ENCODE measurements at places on chromosomes 3 and 15. TPM values are rescaled to one million over a fixed set of nuclear protein-coding genes. Genes with fewer than 3 reads are reported as not detected.

- DNase-seq: no peak
Measured at GRCh38 chr3:41143421-41144031, 55.8 kb upstream of the CTNNB1 start.

- peak; percentile 60 for DNase-seq
Measured at GRCh38 chr3:182913889-182914288, 66.4 kb downstream of the DCUN1D1 start.

- DNase-seq: no peak
Measured at GRCh38 chr3:99915906-99916432, 98.3 kb downstream of the CMSS1 start.

GRCh38 chr15:28107904-28108275, 8.8 kb upstream of the OCA2 start:
- no peak for DNase-seq

DNA sequence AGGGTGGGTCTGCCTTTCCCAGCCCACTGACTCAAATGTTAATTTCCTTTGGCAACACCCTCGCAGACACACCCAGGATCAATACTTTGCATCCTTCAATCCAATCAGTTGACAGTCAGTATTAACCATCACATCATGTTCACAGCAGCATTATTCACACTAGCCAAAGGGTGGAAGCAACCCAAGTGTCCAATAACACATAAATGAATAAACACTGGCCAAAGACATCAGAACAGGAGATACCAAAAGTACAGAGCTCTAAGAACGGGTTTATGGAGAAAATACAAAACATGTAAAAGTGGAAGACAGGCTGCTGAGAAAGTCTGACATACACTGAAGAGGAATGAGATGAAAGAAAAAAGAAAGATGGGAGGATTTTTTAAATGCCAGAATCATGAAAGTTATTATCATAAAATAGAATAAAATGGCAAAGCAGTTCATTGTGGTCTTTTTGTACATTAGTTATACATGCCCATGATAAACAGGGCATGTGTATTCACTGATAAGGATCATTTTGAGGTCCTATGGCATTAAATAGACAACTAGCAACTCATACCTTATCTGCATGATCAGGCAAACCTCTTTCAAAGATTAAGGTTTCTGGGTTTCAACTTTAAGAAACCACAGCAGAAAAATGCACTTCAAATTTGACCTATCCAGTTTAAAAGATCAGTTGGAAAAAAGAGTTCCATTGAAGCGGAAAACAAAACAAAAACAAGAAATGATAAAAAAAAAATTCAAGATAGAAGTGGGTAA, 22.9 kb downstream of the DNAAF4 start:
- no peak for DNase-seq

- no peak for DNase-seq
Measured at GRCh38 chr3:54983266-54984099, 55.6 kb upstream of the LRTM1 start.

- DNase-seq: no peak
Measured at GRCh38 chr3:10392244-10392643, 71.3 kb upstream of the SEC13 start.

- DNase-seq: no peak
Measured at GRCh38 chr15:85633859-85634258, 160.9 kb downstream of the KLHL25 start.

- DNase-seq: no peak
Measured at GRCh38 chr3:31699309-31699953, 166.7 kb downstream of the STT3B start.

DNA sequence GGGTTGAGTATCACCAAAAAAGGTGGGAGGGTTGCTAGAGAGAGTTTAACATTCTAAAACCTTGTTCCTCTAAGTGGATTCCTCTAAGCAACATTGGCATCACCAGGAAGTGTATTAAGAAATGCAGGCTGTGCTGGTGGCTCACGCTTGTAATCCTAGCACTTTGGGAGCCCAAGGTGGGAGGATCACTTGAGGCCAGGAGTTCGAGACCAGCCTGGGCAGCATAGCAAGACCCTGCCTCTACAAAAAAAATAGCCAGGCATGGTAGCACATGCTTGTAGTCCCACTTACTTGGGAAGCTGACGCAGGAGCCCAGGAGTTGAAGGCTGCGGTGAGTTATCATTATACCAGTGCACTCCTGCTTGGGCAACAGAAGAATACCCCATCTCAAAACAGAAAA, 4.6 kb downstream of the MYNN start:
- no peak for DNase-seq

The AMT gene
- 13.3 TPM for total RNA-seq

DNA sequence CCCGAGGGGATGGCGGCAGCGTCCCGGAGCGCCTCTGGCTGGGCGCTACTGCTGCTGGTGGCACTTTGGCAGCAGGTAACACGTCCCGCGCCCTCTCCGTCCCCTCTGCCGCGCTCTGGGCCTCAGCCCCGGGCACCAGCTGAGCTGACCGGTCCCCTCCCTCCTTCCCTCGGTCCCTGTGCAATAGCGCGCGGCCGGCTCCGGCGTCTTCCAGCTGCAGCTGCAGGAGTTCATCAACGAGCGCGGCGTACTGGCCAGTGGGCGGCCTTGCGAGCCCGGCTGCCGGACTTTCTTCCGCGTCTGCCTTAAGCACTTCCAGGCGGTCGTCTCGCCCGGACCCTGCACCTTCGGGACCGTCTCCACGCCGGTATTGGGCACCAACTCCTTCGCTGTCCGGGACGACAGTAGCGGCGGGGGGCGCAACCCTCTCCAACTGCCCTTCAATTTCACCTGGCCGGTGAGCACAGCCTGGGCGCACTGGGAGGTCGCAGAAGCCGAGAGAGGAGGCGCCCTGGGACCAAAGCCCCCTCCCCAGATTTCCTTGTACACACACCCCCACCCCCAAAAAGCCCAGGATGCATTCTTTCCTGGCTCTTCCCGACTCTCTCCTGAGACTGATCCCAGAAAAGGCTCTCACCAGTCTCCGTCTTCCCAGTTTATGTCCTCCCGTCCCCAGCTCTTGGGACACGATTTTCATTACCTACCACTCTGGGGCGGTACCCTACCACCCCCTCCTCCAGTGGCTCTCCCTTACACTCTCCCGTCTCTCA, 705 bp downstream of the DLL4 start:
- DNase-seq: no peak

GRCh38 chr15:78077053-78077870, at the start of gene TBC1D2B:
TBC1D2B (minus strand) TSS chr15:78077711; CDS start chr15:78077652, 59 bp downstream.
- DNase-seq: peak; percentile 65

The LNP1 gene
- total RNA-seq: 0.74 TPM
